ENCODE measurements at places on chromosomes 16 and 17.

DNA sequence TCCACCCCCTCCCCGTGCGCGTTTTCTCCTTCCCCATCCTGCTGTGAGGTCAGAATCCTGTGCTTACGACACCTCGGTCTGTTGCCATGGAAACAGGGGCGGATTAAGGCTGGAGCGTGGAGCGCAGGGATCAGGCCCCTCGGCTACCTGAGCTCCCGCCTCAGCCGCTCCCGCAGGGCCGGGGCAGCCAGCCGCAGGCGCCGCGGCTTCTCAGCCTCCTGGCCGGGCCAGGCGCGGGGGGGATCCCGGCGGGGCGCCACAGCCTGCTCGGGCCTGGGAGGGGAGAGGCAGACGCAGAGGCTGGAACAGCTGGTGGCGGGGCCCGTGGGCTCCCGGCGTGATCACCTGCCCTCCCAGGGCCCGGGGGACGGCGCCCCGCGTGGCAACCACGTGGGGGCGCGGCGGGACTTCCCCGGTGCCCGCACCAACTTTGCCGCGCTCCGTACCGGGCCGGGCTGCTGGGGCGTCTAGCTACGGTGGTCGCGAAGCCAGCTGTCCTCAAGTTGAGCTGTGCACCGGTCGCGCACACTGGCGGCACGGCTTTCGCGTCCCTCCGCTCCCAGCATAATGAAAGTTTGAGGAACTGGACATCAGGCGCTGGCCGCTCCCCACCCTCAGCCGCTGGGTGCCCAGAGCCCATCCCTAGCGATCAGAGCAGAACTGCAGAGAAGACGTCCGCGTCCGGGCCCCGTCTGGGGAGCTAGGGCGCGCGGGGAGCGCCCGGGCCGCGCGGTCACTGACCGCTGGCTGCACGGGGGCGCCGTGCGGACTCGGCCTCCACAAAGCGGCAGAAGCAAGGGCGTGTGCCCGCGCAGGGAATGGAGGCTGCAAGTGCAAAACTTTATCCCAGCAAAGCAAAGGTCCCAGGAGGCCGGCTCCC is 1.2 kb downstream of the RTN4RL1 start:
- DNase-seq, result peak; percentile 70

DNA sequence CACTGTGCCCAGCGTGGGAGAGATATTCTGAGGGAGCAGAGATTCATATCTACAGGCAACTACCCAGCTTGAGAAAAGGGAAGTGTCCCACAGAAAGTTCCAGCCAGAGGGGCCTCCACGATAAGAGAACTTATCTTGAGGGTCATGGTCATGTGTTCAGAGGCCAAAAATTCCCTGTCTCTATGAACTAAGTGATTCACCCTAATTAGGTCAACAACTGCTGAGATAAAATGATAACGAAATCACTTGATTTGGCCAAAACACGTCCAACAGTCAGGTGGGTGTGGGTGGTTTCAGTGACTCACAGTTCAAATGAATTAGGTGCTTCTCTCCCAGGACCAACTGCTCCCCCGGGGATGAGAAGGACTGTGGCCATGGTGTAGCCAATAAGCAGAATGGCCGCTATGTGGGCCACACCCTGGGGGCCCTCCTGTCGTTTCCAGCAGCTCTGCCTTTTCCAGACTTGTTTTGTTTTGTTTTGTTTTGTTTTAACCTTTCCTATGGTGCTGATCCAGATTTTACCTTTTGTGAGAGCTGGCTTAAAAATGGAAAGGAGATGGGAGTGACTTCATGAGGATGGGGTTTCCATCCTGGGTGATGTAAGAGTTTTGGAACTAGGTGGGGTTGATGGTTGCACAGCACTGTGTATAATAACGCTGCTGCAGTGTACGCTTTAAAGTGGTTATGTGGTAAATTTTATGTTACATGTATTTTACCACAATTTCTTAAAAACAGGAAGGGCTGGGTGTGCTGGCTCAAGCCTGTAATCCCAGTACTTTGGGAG is 8.7 kb downstream of the DNAI2 start:
- peak; percentile 39 for DNase-seq

DNA sequence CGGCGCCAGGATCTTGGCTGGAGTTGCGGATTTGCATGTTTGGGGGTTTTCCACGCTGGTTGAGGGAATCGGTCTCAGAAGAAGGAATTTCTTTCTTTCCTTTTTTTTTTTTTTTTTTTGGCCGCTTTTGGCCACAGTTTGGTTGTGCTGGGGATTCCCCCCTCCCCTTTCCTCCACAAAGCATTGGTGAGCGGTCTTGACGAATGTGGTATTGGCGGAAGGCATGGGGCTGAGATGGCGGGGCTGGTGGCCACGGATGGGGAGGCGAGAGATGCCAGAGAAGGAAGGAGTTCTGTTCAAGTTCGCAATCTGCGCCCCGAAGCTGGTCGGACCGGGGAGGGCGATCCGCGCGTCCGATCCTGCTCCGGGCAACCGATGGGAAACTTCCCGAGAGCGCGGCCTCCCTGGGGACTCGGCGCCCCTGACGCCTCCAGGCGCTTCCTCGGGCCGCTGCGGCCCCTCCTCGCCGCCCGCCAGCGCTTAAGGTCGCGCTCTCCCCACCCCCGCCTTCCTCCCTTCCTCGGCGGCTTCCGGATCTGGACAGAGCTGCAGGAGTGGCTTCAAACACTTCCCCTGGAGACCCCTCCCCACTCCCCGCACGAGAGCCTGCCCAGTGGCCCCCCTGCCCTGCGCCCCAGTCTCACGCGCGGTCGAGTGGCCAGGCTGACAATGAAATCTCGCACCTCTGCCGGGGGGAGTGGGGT is 43.2 kb downstream of the RAI1 start:
- DNase-seq, result peak; percentile 28

- peak; percentile 53 for DNase-seq
Observed at GRCh38 chr17:80475910-80476876, at the start of gene NPTX1. Gene NPTX1 (minus strand): TSS chr17:80476607. CDS start chr17:80476446, 161 bp downstream.

DNA sequence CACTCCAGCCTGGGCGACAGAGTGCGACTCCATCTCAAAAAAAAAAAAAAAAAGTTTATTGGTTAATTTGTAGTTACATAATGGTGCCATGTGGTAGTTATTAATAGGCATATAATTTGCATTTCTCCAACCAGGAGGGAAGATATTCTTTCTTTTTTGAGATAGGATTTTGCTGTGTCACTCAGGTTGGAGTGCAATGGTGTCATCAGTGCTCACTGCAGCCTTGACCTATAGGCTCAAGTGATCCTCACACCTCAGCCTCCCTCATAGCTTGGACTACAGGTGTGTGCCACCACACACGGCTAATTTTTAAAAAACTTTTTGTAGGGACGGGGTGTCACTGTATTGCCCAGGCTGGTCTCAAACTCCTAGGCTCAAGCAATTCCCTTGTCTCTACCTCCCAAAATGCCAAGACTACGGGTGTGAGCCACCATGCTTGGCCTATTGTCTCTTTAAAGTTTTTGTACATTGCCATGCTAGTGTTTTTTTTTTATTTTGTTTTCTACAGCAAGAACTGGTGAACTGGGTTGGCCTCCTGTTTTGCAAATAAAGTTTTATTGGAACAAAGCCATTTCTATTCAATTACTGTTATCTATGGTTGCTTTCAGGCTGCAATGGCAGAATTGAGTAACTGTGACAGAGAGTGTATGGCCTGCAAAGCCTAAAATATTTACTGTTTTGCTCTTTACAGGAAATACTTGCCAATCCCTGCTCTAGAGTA is 11.9 kb downstream of the SNX29 start:
- DNase-seq, result no peak

DNA sequence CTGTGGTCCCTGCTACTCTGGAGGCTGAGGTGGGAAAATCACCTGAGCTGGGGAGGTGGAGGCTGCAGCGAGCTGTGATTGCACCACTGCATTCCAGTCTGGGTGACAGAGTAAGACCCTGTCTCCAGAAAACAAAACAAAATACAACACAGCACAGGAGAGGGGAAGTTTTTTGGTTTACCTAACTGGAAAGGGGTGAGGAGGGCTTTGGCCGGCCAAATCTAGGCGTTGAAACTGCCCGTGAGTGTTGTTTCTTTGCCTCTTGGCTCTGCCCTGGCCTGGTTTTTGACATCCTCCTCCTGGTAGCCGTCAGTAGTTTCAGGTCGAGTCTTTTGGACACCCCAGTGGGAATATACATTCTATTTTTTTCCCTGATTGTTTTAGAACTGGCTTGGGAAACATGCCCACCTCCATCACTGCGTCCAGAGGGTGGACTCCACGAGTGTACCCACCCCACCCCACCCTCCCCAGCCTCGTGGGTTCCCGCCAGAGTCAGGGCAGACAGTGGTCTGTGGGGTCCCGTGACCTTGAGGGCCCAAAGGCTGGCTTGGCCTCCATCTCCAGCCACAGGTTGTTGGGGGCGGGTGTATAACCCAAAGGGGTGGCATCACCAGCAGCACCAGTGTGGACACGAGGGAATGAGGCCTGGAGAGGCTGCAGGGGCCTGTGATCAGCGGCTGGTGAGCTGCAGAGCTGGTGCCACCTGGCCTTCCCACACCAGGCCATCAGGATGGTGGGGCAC is 42.7 kb downstream of the NT5M start:
- DNase-seq, result no peak

GRCh38 chr17:75561927-75562603 is 25.5 kb upstream of the MYO15B start:
- DNase-seq, result peak; percentile 19

GRCh38 chr16:81224824-81225223 is 13.7 kb upstream of the BCO1 start:
- DNase-seq, result no peak

- no peak for DNase-seq
Observed at GRCh38 chr16:54493061-54493460, 206.5 kb upstream of the IRX3 start.

- DNase-seq, result no peak
Observed at GRCh38 chr17:45170931-45171337, 9.3 kb downstream of the HEXIM2 start.

DNA sequence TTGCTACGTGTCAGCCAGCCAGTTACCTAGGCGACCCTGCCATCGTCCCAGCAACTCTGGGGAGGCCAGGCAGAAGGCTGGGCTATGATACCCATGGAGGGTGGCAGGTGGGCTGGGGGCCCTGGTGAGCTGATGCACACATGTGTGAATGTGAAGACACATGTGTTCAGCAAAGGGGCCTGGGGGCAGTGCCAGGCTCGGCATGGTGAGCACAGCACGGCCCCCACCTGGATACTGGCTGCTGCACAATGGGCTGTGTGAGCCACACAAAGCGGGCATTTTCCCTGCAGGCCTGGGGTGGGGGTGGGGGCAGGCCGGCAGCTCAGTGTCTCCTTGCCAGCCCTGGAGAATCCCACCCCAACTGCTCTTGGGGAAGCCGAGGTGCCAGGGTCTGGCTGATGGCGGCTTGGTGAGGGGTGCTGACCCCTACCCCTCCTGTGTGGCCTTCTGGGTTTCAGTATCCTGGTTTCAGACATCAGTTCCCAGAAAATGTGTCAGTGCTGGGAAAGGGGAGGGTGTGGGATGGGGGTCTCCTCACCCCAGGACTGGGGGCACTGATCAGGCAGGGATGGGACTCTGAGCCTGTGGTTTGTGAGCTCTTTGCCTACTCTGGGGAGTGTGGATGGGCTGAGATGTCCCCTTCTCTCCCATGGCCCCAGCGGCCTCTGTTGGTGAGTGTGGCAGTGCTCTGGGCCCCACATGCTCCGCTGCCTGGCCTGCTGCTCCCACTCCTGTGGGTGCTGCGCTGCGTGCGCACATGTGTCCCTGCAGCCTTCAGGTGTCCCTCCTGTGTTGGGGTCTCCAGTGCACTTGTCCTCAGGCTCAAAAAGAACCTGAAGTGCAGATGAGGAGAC is 5.1 kb downstream of the LLGL1 start:
- no peak for DNase-seq

DNA sequence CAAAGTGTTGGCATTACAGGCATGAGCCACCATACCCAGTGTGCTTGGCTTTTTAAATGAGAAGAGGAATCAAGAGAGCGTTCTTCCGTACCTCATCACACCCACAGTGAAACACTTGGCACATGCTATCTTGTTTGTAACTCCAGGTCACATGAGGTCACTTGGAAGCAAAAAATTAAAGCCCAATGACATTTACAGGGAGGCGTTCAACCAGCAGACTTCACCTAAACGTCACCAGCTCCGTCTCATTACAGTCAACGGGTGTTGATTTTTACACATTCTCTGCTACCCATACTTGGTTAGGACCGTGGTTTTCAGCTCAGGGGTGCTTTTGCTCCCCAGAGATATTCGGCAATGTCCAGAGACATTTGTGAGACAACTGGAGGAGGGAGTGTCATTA is 127.0 kb downstream of the XYLT1 start:
- DNase-seq, result peak; percentile 53

DNA sequence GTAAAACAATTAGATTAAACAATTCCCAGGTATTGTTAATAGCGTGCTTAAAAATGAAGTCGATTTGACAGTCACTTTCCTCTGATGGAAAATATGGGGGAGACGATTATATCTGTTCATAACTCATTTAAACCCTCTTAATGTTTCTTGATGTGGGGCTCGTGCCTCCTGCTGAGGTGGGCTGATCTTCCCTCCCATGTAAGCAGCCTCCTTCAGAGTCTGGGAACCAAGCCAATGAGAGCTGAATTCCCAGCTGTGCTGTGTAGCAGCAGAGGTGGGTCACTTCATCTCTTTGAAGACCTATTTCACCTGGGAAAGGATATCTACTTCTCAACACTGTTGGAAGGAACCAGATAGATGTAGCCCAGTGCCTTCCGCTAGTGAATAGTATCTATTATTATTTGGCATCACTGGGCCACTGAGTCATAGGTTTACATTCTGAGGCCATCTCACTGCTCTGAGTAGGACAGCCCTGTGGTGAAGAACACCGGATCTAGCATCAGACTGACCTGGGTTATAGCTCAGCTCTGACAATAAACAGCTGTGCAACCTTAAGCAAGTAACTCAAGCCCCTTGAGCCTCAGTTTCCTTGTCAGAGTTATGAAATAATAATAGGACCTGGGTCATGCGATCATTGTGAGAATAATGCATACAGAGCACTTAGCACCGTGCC is 85.3 kb upstream of the C16orf82 start:
- no peak for DNase-seq

- DNase-seq, result no peak
Observed at GRCh38 chr17:45086865-45087503, 25.9 kb downstream of the NMT1 start.

- peak; percentile 42 for DNase-seq
Observed at GRCh38 chr16:74107795-74108610, 188.6 kb upstream of the PSMD7 start.

DNA sequence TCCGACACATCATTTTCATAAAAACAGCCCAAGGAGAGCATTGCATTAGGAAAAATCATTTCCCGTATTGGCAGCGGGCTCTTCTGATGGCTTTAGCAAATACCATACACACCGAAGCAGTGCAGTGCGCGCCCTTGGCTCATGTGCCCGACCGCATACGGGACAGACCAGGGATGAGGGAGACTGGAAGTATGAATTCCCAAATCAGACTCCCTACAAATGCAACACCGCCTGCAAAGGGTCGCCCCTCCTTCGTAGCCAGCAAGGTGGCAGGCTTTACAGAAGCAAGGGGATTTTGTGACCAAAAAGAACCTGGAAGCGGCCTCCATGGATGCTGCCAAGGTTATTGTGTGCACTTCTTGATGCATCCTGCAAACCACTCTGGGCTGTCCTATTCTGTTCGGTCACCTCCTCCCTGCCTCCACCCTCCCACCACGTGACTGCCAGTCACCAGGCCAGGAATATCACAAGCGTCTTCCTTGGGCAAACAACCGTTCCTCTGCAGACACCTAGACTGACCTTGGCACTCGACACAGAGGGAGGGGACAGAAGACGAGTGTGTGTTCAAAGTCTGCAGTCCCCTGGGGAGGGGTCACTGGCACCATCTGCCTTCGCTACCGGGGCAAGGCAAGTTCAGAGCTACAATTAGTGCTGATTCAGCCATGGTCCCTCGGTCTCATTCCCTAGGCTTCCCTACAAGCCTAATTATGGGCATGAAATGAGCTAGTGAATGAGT is 460.4 kb downstream of the SLC39A11 start:
- DNase-seq, result no peak

GRCh38 chr17:29838961-29839360 is 91.1 kb downstream of the SSH2 start:
- no peak for DNase-seq

All from natural killer cell (primary cell).